ENCODE measurements at places on chromosomes 6 and 20.

GRCh38 chr6:38174315-38174714 lies 354.8 kb downstream of the ZFAND3 start:
- DNase-seq = no peak

DNA sequence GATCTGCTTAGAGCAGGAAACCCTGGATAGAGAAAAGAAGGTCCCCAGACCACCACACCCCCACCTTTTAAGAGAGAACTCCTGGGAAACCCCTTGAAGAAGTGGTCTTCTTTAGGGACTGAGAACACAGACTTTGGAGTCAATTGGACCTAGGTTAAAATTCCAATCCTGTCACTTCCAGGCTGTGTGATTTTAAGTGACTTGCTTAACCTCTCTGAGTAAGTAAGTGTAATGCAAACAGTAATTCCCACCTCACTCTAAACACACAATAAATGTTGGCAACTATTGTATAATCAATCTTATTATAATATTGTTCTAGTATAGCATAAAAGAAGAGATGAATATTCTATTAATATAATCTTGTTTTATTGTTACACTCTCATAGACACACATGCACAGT lies 3.3 kb downstream of the TFEB start:
- DNase-seq = no peak

GRCh38 chr20:4509825-4510522 lies 211.7 kb upstream of the PRND start:
- no peak for DNase-seq

- DNase-seq = no peak
These were observed 17.3 kb downstream of the FOXA2 start for GRCh38 chr20:22566876-22567658.

GRCh38 chr6:144007478-144008119 lies 460 bp downstream of the PLAGL1 start:
- peak; percentile 17 for DNase-seq

DNA sequence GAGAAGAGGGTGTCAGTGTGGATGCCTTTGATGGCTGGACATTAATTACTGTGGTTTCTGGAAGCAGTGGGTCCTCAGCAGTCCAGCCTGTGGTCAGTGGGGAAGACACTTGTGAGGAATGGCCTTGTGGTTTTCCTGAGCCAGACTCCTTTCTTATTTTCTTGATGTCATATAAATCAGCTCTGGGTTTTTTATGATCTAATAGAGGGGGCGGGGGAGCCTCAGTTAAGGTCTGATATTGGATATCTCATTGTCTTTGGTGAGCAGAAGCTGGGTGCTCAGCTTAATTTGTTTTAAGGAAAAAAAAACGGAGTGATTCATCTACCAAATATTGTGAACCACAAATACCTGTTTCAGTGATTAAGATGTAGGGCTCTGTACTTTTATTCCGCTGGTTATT lies 62.1 kb downstream of the OTOR start:
- DNase-seq = no peak

- no peak for DNase-seq
These were observed 225.5 kb upstream of the ECI2 start for GRCh38 chr6:4360920-4361319.

DNA sequence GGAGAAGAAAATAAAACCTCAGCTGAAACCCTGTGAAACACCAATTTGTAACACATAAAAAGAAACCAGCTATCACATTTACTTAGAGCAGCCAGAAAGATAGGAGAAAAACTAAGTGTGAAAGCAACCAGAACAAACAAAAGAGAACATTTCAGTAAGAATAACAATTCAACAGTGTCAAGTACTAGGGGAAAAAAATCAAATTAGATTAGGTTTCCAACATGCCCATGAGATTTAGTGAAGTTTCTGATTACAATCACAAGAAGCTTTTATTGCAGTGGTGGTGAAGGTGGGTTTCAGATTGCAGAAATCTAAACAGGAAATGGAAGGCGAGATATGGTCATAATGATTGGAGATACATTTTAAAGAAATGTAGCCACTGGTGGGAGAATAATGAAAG lies 22.1 kb upstream of the TRDN start:
- no peak for DNase-seq

- DNase-seq = no peak
These were observed 78.3 kb downstream of the ZDHHC14 start for GRCh38 chr6:157459327-157459726.

Data from activated naive CD4-positive, alpha-beta T cell treated with anti-CD3 and anti-CD28 coated beads, Interleukin-2, amount 50 U/mL, for 16 hours (primary cell).